Left kidney (tissue), 8 donors: ENCODE measurements at places on chromosomes 13 and 19.

DNA sequence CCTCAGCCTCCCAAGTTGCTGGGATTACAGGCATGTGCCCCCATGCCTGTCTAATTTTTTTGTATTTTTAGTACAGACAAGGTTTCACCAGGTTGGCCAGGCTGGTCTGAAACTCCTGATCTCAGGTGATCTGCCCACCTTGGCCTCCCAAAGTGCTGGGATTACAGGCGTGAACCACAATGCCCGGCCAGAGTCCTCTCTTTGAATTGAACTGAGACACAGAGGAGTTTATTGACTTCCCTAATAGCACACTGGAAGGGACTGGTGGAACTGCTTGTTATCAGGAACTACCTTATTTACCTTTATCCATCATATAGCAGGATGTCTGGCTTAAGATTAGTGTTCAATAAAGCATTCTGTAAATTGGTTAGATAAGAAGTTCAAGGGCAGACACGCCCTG, 613.8 kb downstream of the EFNB2 start:
- no peak for DNase-seq

- DNase-seq = no peak
Observed at GRCh38 chr13:50587115-50587514, 256.4 kb downstream of the DLEU7 start.

- DNase-seq = no peak
Observed at GRCh38 chr19:17183858-17184321, 31.3 kb upstream of the USE1 start.

GRCh38 chr19:51327066-51328001, 14.6 kb downstream of the VSIG10L start:
- peak; percentile 51 for DNase-seq

- DNase-seq = no peak
Observed at GRCh38 chr13:44312834-44313551, 60.6 kb upstream of the SERP2 start.

GRCh38 chr13:114096811-114097211, 35.6 kb downstream of the RASA3 start:
- no peak for DNase-seq

- DNase-seq = no peak
Observed at GRCh38 chr13:62924395-62924794, 1508.7 kb upstream of the PCDH20 start.

- no peak for DNase-seq
Observed at GRCh38 chr13:48506092-48506701, 26.7 kb downstream of the RCBTB2 start.

DNA sequence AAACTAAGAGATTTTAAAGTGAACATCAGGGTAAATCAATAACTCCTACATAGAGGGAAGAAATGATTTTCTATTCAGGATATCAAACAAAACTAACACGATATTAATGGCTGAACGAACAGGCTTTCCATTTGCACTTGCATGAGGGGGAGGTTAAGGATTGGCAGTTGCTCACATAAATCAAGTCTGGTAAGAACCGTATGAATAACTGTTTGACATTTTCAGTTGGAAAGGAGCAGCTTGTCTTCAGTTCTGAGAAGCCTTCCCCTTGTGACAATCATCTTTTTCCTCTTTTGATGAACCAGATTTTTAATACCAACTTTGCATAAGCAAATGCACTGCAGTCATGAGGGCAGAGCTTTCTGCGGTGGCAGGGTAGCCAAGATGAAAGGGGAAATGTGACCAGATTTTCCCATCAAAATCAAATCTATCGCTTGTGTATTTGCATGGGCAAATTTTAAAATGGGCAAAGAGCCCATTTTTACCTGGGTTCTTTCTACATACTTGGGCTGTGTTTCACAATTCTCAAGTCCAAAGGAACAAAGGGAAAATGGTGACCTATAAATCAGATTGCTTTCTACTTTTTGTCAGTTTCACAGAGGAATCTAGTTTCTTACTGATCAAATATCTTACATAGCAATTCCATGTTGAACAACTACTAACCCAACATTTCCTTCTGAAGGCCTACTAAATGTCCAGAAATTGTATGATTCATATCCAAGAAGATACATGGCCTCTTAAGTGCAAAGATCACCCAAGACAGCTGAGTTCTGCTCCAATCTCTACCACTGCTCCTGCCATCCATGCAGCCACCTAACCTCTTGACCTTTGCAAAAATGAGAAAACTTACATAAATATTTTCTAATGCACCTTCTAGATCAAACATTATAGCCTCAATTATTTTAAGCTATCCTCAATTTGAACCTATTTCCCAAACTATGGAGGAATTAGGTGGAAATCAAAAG, 249.6 kb downstream of the OXGR1 start:
- no peak for DNase-seq

- no peak for DNase-seq
Observed at GRCh38 chr13:60491531-60491930, 94.5 kb downstream of the TDRD3 start.

DNA sequence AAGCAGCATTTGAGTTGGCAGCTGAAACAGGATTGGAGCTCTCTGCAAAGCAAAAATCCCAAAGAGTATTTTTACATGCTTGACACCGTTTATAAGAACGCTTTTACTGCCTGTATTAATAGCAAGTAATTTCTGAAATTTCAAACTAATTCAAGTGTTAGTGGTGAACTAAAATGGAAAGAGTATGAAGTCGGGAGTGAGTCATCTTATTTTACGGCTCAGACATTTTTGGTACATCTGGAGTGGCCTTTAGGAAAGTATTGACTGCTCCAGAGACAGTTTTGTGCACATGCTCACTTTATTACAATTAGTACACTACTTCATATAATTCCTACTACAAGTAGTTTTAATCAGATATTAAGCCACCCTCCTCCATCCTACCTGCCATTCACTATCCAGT, 167.4 kb downstream of the SLITRK6 start:
- no peak for DNase-seq

DNA sequence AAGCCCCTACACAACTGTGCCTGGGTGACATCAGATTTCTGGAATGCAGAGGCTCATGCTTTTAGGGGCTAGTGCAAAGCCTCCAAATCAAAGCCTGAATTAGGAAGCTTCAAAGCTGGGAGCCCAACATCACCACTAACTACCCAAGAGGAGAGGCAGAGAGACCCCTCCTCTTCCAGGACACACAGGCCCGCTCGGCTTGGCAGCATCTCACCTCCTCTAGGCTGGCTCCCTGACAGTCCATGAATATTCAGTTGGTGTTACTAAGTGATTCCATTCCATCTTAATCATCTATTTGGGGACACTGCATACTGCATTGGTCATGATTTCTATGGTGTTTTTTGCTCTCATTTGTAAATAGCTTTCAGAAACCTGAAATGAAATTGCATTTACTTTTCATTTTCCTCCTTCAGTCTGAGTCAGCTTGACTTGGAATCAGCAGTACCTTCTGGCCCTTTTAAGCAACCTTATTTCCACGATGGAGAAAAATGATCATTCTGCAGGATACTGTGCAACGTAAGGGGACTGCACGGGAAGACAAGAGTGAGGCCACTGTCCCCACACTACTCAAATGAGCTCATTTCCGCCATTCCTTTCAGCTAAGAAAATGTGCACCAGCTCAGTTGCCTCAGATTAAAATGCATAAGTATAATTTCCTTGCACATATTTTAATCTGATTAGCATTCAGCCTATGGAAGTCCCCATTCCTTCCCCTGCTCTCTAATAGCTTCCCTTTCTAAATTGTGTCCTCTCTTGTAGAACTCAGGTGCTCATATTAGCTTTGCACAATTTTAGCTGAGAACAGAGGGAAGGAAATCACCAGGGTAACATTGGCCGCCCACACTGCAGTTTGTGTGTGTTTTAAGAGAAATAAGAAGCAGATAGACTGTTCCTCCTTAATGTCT, 219.9 kb downstream of the RFC3 start:
- no peak for DNase-seq

- no peak for DNase-seq
Observed at GRCh38 chr13:21688056-21688455, 17.2 kb downstream of the FGF9 start.

- no peak for DNase-seq
Observed at GRCh38 chr13:77457966-77458365, 77.5 kb upstream of the SCEL start.

DNA sequence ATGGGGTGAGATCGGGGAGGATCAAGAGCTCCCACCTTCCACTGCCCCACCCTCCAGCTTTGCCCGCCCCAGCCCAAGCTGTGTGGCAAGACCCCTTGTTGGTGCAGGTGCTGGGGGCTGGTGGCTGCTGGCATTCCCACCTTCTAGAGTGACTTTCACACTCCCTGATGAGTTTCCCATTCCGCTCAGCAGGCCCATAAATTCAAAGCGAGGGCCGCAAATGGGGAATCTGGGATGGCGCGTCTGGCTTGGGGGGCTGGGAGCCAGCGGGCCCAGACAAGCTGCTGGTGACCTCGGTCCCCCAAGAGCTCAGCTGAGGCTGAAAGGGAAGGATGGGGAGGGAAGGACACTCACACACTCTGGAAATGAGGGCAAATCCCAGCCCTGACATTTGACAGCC, 110.3 kb downstream of the GADD45B start:
- DNase-seq = no peak

DNA sequence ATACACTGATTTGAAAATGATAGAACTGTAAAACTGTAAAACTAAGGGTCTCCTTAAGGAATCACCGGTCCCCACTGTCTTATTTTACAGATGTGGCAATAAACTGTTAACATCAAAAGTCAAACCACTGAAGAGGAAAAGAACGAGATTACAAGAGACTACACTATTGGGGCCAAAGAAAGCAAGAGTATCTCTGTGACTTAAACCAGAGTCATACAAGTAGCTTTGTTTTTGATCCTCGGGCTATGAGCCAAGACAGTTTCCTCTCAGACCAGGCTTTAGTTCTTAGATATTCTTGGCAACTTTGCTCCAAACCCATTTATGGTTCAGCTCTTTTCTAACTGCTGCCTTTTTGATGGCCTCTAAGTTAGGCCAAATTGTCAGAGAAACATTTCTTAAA, 113.8 kb downstream of the TBC1D4 start:
- DNase-seq = peak; percentile 55

DNA sequence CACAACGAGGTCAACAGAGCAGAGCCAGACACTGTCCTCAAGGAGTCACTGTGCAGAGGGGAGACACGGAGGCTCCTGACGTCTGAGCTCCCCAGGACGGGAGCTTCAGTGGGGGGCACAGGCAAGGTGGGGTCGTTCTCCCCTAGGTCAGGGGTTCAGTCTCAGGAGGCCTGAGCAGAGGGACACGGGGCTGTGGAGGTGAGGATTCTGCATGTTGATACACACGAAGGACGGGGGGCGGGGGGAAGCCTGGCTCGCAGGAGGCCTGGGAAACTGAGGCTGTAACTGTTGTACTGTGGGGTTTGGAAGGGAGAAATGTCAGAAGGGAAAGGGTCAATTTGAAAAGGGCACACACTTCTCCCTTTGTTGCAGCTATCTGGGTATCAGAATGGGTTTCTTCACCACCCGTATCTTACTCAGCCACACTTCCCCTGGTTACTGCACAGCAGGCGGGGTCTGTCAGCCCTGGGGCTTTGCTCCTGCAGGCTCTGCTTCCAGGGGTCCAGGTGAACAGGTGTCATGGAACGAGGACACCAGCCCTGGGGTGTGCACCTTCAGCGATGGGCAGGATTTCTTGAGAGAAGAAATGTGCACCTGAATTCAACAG, 748 bp upstream of the SIGLEC8 start:
- no peak for DNase-seq

DNA sequence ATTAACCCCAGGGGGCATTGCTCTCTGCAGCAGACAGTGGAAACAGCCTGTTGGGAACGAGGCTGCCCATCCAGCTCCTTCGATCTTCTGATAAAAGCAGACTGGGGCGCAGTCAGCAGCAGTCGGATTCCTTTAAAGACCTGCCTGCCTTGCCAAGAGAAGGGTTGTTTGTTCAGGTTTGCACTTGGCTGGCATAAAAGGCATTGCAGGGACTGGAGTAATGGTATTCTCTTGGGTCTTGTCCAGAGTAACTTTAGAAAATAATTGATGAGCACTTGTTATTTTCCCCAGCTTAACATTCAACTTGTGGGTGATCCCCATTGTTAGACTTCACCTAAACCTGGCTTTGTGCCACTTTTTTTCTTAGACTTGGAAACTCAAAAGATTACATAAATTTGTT, 67.3 kb upstream of the SLC10A2 start:
- DNase-seq = no peak

DNA sequence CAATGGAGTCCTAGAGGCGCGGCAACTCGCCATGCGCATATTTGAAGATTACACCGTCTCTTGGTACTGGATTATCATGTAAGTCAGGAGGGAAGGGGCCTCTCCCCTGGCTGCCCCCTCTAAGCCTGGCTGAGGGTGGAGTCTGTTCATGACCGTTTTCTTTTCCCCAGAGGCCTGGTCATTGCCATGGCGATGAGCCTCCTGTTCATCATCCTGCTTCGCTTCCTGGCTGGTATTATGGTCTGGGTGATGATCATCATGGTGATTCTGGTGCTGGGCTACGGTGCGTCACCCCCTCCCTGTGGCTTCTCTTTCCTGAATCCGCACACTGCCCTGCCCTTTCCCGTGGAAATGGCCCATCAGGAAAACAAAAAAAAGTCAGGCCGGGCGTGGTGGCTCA, 6.5 kb downstream of the SLC44A2 start:
- DNase-seq = no peak

GRCh38 chr13:94707400-94708021, 4.8 kb downstream of the SOX21 start:
- DNase-seq = no peak

- DNase-seq = no peak
Observed at GRCh38 chr13:100269837-100270236, 180.9 kb downstream of the PCCA start.

DNA sequence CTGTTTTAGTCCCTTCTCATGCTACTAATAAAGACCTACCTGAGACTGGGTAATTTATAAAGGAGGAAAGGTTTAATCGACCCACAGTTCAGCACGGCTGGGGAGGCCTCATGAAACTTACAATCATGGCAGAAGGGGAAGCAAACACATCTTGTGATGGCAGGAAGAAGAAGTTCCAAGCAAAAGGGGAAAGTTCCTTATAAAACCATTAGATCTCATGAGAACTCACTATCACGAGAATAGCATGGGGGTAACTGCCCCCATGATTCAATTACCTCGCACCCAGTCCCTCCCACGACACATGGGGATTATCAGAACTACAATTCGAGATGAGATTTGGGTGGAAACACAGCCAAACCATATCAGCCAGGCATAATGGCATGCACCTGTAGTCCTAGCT, 13.0 kb upstream of the STRN4 start:
- DNase-seq = no peak

DNA sequence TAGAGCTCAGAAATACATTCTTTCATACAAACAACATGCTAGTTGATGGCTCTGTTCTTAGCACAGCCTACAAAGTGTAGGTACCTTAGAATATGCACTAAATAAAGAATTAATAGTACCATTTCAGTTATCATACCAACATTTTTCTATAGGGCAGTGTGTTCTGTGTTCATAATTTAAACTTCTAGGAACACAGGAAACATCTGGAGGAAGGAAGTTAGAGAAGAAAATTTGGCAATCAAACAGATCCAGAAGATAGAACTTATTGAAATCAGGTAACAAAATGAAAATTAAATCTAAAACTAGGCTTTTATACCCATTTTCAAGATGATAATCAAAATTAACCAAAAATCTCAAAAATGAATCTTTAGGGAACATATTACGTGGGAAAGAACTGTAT, 527.5 kb downstream of the DCT start:
- DNase-seq = no peak
